Activated T-cell treated with anti-CD3 and anti-CD28 coated beads for 24 hours (primary cell): ENCODE measurements at places on chromosomes 6 and 20.

GRCh38 chr6:22716721-22717120 lies 147.4 kb downstream of the HDGFL1 start:
- DNase-seq, result no peak

- peak; percentile 47 for DNase-seq
Observed at GRCh38 chr6:37653933-37654565, 43.6 kb downstream of the MDGA1 start.

DNA sequence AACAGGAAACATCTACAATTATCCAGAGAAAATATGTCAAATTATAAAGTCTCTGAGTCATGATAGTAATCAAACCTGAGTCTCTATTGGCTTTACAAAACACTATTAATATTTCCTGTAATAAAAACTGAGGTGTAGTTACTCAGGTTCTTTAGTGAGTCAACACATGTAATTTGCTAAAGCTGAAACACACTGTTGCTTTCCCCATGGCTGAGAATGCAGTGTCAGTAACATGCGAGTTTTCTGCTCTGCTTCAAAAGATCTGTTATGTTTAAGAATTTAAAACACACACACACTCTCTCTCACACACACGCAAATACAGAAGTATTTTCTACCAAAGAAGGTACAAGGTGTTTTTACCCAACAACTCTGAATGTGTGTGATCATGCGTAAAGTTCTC lies 38.6 kb downstream of the ATXN1 start:
- DNase-seq, result no peak

GRCh38 chr6:31418251-31418650 lies 14.9 kb downstream of the MICA start:
- no peak for DNase-seq

- no peak for DNase-seq
Observed at GRCh38 chr6:154821638-154822037, 88.4 kb downstream of the SCAF8 start.

GRCh38 chr20:52201395-52201794 lies 9.8 kb upstream of the ZFP64 start:
- no peak for DNase-seq

DNA sequence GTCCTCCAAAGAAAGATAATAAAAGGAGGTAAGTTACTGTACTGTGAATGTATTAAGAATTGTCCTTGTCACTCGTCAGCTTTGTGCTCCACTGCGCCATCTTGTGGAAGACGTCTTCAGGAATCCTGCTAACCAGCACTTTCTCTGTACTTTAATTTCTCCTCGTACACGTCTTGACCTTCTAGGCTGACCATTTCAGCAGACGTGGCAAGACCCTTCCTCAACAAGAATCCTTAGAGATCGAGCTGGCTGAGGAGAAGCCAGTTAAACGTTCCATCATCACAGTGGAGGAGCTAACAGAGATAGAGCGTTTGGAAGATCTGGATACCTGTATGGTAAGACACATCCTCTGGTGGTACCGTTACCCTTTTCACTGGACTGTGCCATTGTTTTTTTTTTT lies 95.5 kb upstream of the SCGN start:
- peak; percentile 69 for DNase-seq

DNA sequence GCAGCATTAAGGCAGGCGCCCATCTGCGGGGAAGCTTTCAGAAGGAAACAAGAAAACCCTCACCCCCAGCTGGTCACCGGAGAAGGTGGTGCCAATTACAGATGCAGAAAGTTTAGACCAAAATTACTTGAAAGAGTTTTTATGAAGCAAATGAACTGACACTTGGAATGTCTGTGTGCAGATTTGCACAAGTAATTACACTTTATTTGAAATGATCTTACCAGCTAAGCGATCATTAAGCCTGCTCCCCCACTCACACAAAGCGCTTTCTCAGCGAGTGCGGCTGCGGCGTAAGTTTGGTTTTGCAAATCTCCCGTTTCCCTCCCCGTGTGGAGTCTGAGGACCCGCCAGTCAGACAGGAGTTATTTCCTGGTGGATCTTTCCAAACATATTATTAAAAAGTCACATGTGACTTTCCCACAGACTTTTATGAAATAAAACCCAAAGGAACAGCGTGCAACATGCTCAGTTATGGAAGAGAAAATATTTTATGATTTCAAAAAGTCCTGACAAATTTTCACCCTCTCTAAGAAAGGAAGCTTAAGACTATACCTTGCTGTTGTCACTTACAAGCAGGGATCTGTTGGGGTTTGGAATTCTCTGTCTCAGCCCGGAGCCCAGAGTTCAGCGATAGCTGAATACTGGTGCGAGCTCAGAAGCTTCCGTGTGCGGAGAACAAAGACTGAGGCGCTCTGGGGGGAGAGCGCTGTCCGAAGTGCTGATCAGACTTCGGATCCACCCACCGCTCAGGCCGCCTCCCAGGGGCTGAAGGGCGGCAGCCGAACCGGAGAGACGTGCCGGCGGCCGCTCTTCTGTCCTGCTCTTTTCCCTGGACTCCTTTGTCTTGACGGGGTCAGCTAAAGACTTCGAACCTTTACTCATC lies 2.7 kb upstream of the MYT1 start:
- DNase-seq, result peak; percentile 7

GRCh38 chr6:160248538-160248937 lies 10.1 kb downstream of the SLC22A2 start:
- no peak for DNase-seq

DNA sequence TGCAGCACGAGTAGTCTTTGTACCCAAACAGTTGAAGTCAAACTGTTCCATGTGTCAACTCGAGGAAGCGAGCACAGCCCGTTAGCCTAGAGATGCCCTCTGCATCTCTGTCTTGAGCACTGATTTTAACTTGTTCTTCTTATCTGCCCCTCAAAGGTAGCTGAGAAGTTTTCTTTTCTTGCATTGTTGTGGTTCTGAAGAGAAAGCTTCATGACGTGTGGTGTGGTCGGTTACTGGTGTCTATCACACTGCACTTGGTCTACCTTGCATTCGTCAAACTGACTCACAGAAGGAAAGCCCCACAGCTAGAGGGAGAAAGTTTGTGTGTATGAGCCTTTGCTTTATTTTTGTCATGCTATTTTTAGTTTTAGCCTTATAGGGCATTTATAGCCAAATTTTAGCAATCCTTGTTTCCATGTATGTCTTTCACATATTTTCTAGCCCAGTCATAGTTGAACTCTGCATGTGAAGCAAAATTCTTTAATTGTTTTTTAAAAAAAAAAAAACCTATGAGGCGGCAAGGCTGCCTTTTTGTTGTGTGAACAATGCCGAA lies 115.1 kb downstream of the JAG1 start:
- peak; percentile 20 for DNase-seq

- no peak for DNase-seq
Observed at GRCh38 chr6:33201935-33202334, 1.3 kb downstream of the SLC39A7 start.

DNA sequence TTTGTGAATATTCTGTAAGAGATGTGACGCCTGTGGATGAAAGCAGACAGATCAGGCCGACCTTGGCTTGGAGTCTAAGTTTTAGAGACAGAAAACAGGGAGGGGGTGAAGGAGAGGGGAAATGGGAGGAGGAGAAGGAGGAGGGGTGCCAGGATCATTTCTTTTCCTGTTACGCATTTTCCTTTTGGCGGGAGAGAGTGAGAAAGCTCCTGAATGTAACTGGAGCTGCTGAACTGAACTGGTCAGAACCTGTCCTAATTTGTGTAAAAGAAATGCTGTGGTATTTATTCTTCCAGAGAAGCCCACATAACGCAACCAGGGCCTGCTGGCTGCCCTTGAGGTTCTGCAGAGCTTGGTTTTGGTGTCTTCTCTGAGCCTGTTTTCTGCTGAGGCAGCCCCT lies 41.9 kb downstream of the UTRN start:
- no peak for DNase-seq

GRCh38 chr6:34949636-34950035 lies 60.6 kb downstream of the ANKS1A start:
- no peak for DNase-seq

DNA sequence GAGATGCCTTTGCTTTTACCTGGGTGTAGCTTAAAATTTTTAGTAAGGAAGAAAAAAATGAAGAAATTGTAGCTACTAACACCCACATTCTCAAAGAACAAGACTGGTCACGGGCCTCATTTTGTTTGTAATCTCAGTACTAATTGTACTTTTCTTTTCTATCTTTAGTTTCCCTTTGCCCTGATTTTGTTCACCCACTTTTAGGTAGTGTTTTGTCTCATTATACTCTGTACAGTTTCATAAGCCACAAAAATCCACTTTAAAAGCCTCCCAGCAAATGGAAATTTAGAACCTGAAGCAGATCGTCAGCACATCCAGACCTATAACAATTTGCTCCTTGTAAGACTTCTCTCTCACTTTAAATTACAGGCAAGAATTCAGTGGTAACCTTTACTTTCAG lies 43.3 kb downstream of the TP53INP2 start:
- DNase-seq, result no peak

GRCh38 chr20:50070361-50070760 lies 42.6 kb downstream of the UBE2V1 start:
- no peak for DNase-seq

GRCh38 chr6:156950531-156950930 lies 173.4 kb downstream of the ARID1B start:
- DNase-seq, result no peak

DNA sequence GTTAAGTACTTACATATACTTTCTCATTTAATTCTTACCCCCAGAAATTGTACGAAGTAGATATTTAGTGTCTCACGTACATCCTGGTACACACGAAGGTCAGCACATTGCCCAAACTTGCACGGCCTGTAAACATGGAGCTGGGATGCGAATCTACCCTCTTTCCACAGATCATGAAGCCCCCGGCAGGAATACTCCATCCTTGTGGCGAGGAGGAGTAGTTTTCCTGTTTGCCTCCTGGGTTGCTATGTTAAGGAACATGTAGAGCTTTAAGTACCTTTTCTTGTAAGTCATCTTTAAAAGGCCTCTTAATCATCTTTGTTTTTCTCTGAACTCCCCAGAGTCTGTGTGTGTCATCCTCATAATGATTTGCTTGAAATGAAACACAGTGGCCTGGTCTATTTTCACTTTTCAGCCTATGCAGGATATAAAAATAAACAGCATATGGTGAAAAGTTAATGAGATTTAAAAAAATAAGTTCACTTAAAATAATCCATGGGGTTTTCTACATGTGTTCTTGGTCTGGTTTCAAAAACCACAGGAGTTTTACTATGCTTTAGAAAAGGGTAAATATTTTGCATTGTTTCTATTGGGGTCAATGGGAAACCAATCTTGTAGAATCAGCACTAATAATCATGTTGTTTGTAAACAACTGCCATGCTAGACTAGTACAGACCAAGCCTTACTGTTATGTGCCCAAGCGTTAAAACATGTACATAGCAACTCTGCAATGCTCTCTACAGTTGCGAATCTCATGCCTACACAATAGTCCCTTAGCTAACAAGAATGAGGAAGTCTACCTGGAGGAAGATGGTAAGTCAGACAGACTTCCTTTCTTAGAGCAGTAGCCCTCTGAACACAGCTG lies 9.3 kb upstream of the ARID1B start:
- DNase-seq, result no peak

- DNase-seq, result no peak
Observed at GRCh38 chr20:18665135-18665534, 77.3 kb downstream of the DTD1 start.

DNA sequence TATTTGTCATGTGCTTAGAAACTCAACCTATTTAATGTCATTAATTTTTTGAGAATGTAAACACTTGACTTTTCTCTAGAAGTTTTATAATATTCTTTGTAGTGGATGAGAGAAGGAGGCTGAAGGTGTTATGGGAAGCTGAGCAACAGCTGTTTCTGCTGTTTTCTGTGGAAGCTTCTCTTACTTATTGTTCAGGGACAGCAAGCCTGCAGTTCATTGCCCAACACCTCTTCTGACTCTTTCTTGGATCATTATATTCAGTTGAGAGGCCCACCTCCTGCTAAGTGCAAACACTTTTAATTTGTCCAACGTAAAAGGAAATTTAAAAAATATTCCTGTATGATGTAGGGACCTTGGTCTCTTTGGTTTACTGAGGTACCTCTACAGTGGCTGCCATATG lies 12.0 kb upstream of the ADGRF4 start:
- DNase-seq, result no peak

DNA sequence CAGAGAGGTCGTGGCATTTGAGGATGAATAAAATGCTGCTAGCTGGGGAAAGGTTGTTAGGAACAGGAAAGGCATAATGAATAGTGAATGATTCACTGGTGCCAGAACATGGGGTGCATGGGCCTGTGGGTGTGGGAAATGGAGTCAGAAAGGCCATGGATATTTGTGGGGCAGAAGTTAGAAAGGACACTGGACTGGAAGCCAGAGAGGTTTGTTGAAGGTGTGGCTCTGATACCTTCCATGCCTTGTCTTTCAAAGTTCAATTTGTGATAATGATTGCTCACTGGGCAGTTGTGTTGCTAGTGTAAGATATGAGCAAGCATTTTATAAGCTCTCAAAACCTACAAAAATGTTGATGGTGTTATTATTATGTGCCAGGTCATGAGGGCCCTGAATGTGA lies 32.7 kb downstream of the LRRC1 start:
- DNase-seq, result no peak

DNA sequence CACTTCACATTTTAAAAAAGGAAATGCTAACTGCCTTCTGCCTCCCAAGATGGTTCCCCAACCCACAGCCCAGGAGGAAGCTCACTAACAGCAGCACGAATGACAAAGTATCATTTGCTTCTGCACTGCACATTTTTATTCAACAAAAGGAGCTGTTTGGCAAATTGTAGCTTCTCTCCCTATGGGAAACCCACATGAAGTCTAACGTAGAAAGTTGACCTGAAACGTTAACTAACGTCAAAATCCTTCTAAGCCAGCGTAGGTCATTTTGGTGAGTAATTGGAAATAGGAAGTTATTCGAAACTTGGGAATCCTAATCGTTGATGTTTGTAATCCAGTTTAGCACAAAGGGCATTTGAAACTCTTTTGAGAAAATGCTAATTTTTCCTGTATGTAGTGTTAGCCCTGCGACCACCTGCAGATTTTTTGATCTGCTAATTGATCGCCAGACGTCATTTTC lies 2.9 kb downstream of the SALL4 start:
- DNase-seq, result no peak

- DNase-seq, result no peak
Observed at GRCh38 chr6:100228437-100228833, 234.4 kb upstream of the MCHR2 start.

DNA sequence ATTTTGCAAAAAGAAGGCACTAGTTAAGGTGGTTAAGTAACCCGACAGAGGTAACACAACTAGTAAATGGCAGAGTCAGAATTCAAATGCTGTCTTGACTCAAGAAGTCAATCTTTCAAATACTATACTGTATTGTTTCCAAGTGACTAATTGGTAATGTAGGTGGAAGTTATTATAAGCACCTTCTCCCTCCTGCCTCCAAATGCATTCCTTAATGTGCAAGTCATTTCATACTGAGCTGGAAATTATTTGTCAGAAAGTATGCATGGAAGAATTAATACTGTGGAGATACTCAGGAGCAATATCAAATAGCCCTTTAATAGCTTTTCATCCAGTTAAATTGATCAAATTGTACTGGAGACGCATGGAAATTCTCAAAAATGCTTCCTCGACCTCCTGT lies 579.1 kb downstream of the DOK5 start:
- no peak for DNase-seq

- no peak for DNase-seq
Observed at GRCh38 chr20:48158014-48158413, 372.7 kb upstream of the SULF2 start.
